ENCODE measurements at places on chromosomes 2 and 18.

DNA sequence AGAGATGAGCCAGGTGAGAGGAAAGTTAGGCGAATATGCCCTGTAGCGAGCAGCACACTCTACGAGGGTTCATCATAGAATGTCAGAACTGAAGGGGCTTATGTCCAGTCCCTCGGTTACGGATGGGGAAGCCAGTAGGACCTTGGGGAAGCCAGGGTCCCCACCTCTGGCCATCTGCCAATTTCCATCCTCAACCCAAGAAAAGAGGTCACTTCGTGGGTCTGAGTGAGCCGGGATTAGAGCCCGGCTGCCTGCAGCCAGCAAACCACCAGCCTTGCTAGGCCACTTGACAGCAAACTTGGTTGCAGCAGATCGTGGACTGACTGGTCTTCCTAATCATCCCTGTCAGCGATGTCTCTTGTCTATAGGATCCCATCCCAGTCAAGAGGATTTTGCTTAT, 11.4 kb downstream of the CIB4 start:
- no peak for DNase-seq

DNA sequence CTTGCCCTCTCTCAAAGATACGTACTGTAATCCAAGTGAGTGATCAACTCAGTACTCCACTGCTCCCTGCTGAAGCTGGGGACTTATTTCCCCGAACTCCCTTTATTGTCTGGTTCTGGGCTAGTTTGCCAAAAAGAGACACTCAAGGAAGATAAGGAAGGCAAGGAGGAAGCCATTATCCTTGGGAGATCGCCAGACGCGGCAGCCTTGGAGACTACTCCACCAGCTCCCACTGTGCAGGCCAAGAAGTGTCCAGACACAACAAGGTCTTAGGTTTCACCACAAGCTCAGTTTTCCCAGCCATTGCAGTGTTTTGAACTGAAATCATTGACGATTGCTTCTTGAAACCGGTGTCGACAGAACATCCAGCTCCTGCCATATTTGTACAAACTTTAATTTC, 439.6 kb upstream of the UBE2E3 start:
- DNase-seq: no peak

DNA sequence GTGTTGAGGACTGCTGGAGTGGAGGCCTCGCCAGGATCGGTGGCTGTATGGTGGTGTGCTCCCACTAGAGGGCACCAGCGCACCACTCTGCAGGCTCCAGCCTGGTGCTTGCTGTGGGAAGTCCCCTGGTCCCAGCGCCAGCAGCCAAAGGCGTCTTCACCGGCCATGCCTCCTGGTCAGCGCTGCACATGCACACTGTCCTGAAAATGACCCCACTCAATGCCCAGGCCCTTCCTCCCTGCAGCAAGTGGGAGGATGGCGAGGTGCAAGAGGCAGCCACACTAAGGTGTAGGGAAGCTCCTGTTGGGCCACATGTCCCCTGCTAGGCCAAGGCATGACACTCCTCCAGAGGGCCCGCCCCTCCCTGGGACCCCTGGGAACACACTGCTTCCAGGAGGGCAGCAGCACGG, 136.5 kb downstream of the CTIF start:
- DNase-seq: peak; percentile 77

- DNase-seq: peak; percentile 33
Observed at GRCh38 chr2:85887566-85888019, 1.2 kb downstream of the ST3GAL5 start.

- DNase-seq: no peak
Observed at GRCh38 chr2:124647245-124647644, 622.2 kb downstream of the CNTNAP5 start.

- DNase-seq: no peak
Observed at GRCh38 chr18:47932603-47933002, 2.1 kb upstream of the SMAD2 start.

DNA sequence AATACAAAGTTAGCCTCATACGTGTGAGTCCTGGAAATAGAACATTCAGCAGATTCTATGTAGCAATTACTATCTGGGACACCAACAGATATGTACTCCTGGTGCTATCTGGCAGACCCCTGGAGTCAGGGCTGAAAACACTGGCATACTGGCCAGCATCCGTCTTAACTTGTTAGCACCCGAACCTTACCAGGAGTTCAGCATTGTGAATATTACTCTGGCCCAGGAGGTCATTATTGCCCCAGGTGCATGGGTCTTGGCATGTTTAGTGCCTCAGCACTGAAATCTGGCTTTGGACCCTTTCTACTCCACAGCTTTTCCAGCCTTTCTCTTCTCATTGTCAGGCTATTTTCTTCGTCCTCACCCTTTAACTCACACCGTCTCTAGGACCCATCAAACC, 11.9 kb upstream of the NDUFV2 start:
- no peak for DNase-seq

DNA sequence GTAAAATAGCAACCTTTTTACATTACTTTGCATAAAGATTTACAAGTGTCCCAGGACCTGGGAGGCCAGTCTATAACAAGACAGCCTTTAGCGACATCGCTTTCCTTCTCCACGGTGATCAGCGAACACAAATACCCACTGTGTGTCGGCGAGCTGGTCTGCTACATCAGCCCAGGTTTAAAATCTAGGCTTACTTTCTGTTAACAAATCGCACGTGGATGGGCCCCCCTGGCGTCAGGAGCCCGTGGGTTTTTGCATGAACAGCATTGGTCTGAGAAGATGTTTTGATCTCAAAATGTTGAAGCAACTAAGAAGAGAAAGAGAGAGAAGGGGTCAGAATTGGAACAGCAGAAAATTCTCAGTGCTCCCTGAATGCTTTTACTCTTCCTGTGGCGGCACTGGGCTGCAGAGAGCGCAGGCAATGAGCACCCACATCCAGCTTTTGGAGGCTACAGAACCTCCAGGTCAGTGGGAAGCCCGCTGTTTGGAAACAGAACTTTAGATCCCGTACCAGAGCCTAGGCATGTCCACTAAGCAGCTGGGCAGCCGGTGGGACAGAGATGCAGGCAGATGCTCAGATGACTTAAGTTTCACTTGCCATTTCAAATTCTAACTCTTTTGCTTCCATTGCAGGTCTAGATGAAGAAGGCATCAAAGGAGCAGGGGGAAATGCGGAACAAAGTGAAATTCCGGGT, 32.9 kb downstream of the CYP27C1 start:
- no peak for DNase-seq

DNA sequence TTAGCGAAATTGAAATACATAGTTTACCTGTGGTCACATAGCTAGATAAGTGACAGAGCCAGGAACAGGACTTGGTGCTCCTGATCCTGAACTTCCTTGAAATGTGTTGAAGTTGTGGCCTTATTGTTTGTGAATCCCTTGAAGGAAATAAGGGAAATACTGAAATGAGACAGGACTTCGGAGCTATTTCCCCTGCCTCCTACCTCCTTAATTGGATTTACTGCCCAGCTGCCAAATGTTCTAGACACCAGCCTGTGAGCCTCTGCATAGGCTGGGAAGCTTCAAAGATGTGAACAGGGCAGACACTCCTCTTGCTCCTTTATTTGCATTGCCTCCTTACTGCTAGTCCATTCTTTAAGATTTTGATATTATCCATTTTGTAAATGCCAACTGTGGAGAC, 135.2 kb downstream of the PRPF40A start:
- DNase-seq: no peak

DNA sequence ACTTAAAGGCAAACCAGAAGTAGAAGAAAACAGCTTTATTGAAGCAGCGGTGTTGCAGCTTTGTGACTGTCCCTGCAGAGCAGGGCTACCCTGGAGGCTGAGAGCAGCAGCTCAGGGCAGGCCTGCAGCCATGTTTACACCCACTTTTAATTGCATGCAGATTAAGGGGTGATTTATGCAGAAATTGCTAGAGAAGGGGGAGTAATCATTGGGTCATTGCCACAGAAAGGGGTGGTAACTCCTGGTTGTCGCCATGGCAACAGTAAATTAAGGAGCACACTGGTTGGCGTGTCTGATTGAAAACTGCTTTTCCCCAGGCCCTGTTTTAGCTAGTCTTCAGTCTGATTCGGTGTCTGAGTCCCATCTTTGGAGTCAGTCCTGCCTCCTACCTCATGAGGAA, 195.4 kb upstream of the HDAC4 start:
- no peak for DNase-seq

DNA sequence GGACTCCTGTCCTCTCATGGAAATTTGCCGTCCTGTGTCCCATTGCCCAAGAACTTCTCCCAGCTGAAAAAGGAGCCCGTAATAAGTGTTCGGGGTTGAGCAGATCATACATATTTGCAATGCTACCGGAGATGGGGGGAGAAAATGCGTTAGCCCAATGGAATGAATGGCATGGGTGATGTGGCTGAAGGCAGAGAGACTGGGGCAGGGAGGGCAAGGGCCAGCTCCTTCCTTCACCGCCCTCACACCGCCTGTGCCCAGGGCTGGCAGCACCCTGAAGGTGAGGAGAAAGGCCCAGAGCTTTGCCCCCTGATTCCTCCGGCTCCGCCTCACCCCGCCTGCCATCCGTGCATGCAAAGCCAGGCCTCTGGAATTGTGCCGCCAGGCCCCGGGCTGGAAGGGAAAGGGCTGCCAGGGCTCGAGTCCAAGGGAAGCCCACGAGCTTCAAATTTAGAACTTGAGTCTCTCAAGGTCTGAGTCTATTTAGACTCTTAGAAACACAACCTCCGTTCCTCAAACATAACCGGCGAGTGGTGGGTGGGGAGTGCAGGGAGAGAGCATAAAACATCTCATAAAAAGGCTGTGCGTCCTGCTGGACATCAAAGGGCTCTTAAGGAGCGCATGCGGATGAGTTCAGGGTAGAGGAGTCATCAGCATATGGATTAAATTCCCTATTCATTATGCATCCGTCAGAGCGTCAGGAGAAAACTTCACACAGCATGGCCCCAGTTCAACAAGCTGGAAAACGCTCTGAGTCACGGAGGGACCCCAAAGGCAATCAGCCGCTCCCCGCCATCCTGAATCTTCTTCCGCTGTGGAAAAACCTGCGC, 121.7 kb upstream of the GLI2 start:
- DNase-seq: no peak

- DNase-seq: no peak
Observed at GRCh38 chr2:222592176-222592575, 63.7 kb downstream of the FARSB start.

- no peak for DNase-seq
Observed at GRCh38 chr18:41745166-41746049, 209.6 kb upstream of the PIK3C3 start.

DNA sequence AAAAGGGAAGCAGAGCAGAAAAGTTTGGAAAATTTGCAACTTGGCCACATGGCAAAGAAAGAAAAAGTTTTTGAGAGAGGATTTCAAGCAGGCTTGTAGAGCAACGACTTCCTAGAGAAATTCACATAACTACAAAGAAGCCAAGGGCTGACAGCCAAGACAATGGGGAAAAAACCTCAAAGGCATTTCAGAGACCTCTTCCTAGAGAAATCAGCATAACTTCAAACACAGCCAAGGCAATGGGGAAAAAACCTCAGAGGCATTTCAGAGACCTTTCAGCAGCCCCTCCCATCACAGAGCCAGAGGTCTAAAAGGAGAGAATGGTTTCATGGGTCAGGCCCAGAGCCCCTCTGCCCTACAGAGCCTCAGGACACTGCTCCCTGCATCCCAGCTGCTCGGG, 7.2 kb downstream of the ADI1 start:
- DNase-seq: no peak

DNA sequence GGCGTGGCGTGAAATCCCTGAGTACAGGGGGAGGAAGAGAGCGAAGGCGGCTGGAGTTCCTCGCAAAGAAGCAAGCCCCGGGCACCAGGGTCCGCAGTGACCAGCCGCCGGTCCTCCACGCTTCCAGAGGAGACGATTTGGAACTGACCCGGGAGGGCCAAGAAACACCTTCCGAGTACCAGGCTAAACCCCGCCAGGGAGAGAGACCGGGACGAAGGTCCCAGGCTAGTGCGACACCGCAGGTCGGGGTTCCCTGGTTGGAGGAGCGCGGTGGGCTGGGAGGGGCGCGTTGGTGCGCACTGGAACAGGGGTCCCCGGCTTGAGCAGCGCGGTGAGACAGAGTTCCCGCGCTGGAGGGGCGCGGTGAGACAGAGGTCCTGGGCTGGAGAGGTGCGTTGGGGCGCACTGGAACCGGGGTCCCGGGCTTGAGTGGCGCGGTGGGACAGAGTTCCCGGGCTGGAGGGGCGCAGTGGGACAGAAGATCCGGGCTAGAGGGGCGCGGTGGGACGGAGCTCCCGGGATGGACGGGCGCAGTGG, 901 bp downstream of the WDFY1 start:
- no peak for DNase-seq

DNA sequence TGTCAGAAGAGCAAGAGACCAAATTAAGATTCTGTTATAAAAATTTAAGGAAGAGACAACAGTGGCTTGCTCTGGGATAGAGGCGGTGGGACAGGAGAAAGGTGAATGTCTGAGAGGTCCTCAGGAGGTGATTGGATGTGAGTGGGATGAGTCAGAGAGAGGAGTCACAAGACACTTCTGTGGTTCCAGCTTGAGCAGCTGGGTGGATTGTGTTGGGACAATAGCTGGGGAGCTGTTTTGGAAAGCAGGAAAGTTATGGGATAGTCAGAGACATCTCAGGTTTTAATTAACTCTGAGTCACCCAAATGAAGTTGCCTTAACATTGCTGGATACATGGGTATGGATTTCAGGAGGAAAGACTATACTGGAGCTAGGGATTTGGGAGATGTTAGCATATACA, 218.0 kb upstream of the TRIB2 start:
- no peak for DNase-seq

- DNase-seq: no peak
Observed at GRCh38 chr2:42962508-42962953, 170.1 kb upstream of the HAAO start.

GRCh38 chr2:238505119-238505891, 78.6 kb downstream of the ASB1 start:
- no peak for DNase-seq

DNA sequence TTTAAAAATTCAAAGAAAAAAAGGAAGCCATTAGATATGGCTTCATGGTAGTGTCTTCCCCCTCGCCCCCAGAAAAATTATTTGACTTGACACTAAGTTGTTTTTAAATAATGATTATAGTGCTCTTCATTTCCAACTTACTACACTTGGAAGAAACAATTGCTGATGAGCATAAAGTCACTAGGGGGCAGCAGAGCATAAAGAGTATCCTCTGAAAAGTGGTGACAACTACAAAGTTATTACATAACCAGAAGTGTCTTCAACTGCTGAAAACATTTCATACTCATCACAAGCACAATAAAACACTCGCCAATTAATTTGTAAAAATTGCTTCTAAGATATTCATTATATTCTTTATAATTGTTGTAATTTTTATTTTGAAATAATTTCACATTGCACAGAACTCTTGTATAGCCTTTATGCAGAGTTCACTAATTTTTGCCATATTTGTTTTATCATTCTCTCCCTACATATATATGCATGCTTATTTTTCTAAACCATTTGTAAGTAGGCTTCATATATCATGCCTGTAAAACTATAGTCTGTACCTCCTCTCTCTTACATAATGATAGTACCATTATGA, 54.9 kb downstream of the EXOC6B start:
- DNase-seq: no peak

DNA sequence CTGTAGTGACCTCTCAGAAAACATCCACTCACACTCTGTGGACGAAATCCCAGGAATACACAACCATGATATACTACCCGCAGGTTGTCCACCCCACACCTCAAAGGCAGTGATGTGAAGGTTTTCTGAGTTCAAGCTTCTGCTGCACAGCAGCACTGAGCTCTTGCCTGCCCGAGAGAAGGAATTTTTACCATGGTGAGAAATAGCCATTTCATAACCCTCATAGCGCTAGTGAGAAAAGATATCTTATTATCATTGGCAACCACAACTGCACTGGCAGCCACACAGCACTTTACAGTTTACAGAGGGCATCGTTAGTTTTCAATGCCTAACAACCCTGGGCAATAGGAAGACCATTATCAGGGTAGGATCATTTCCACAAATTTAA, 36.9 kb downstream of the NAPG start:
- DNase-seq: no peak

- DNase-seq: no peak
Observed at GRCh38 chr2:10357193-10358169, 54.8 kb downstream of the HPCAL1 start.

Data from activated CD4-positive, alpha-beta T cell treated with anti-CD3 and anti-CD28 coated beads, Interleukin-2, amount 50 U/mL, for 24 hours (primary cell).